ENCODE measurements at places on chromosomes 16 and 17. TPM values are rescaled to one million over a fixed set of nuclear protein-coding genes. Genes with fewer than 3 reads are reported as not detected.

The SKAP1 gene
- 28.8 TPM for total RNA-seq

- no peaks in the 10 kb centered on the region for H3K36me3 ChIP-seq
- H3K4me3 ChIP-seq, result no peak overlapping the region
- DNase-seq, result no peak
- H3K4me1 ChIP-seq, result no peaks in the 10 kb centered on the region
- H3K27me3 ChIP-seq, result no peaks in the 10 kb centered on the region
These were observed 35.0 kb upstream of the ASIC2 start for GRCh38 chr17:33328129-33328528.

The CNOT1 gene
- total RNA-seq, result 132 TPM

GRCh38 chr16:5066511-5066910 lies 755 bp upstream of the C16orf89 start:
- no peaks in the 10 kb centered on the region for H3K36me3 ChIP-seq
- DNase-seq, result no peak
- H3K27ac ChIP-seq, result no peak overlapping the region
- peaks cover 5% of the 10 kb centered on the region for H3K4me1 ChIP-seq

The MILR1 gene
- 8.8 TPM for total RNA-seq

The OTOP3 gene
- total RNA-seq, result under 0.01 TPM

GRCh38 chr16:80449392-80449791 lies 91.4 kb upstream of the DYNLRB2 start:
- no peak overlapping the region for H3K4me3 ChIP-seq
- H3K27me3 ChIP-seq, result no peaks in the 10 kb centered on the region
- H3K27ac ChIP-seq, result no peak overlapping the region

DNA sequence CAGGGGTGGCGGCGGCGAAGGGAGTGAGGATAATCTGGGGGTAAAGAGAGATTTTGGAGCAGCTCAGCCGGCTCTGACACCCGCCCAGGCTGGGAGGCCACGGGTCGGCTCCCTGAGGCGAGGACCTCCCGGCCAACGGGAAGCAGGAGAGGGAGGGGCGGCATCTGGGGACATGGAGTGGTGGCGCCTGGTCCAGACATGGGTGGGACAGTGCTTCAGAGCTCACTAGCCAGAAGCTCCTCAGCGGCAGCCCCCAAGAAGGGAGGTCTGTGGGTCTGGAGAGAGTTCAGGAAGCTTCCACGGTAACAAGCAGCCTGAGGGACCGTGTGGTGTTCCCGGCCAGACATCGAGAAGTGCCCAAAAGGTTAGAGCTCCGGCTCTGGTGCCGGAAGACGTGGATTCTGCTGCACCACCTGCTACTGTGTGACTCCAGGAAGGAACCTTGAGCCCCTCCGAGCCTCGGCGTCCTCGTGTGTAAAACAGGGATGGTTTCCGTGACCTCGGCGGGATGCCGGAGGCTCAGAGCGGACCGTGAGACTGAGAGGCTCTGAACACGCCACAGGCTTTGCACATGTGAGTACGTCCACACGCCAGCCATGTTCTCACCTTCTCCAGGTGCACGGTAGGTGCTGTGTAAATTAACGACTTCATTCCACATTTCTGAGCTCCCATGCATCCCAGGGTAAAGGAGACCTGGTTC lies 56.9 kb downstream of the TIMM22 start:
- no peaks in the 10 kb centered on the region for H3K27me3 ChIP-seq
- peaks cover 40% of the 10 kb centered on the region for H3K36me3 ChIP-seq
- H3K4me1 ChIP-seq, result peaks cover 2% of the 10 kb centered on the region
- no peak overlapping the region for H3K27ac ChIP-seq
- no peak for DNase-seq

DNA sequence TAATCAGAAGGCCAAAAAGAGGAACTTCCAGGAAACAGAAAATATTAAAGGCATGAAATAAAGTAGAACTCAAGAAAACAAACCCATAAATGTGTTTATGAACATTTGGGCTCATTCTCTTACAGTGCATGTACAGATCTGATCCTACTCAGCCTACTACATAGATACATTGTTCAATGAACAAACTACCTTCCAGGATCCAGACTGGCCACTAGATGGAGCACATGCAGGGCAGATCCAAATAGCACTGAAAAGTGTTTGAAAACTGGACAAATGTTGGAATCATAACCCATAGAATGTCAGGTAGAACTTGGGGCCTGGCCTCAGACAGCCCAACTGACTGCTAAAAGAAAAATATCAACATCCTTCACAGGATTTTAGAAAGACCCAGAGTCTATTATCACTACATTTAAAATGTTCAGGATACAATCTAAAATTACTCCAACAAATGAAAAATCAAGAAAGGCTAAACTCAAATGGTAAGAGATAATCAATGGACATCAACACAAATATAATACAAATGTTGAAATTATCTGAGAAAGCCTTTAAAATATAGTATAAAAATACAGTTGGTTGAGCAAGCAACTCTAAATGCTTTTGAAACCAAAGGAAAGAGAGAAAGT lies 122.4 kb upstream of the NUDT7 start:
- H3K27ac ChIP-seq, result no peak overlapping the region
- H3K36me3 ChIP-seq, result no peaks in the 10 kb centered on the region
- H3K27me3 ChIP-seq, result no peaks in the 10 kb centered on the region
- DNase-seq, result no peak
- H3K4me1 ChIP-seq, result no peaks in the 10 kb centered on the region

DNA sequence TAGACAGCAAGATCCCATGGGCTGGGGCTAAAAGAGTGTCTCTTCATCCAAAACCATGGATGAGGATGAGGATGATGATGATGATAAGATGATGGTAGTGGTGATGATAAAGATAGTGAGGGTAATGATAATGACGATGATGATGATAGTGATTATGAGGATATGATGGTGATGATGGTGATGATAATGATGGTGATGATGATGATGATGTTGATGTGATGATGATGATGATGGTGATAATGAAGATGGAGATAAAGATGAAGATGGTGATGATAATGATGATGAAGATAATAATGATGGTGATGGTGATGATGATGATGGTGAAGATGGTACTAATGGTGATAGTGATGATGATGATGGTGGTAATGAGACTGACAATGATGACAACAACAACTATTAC lies 299.5 kb downstream of the NPIPA8 start:
- H3K36me3 ChIP-seq, result no peaks in the 10 kb centered on the region
- DNase-seq, result no peak
- H3K27ac ChIP-seq, result no peak overlapping the region
- H3K27me3 ChIP-seq, result no peaks in the 10 kb centered on the region
- H3K4me3 ChIP-seq, result no peak overlapping the region

DNA sequence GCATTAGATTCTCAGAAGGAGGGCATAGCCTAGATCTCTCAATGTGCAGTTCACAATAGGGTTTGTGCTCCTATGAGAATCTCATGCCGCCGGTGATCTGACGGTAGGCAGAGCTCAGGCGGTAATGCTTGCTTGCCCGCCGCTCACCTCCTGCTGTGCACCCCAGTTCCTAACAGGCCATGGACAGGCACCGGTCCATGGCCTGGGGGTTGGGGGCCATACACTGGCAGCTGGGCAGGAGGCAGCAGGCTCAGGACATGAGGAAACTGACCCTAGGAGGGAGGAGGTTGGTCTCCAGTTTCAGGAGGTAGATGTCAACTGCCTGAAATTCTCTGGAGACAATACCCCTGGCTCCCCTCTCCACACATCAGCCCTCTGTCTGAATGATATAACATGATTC lies 245.0 kb upstream of the CACNG5 start:
- H3K4me1 ChIP-seq, result no peaks in the 10 kb centered on the region
- no peaks in the 10 kb centered on the region for H3K27me3 ChIP-seq
- no peaks in the 10 kb centered on the region for H3K36me3 ChIP-seq
- DNase-seq, result no peak
- H3K27ac ChIP-seq, result no peak overlapping the region
- no peak overlapping the region for H3K4me3 ChIP-seq

DNA sequence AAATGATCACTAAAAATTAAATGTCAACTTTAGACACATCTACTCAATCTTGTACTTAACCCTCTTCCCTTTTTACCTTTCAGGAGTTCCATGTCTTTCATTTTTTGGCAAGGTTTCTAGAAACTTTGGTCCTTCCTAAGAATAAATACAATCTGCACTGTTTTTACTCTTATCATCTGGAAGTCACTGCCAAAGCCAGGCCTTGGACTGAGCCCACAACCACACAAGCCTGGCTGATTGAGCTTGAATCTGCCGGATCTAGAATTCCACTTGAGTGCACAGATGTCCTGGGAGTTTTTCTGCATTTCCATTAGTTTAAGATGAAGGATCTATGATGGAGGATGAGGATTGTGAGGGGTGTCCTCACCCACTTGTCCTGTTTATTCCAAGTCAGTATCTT lies 126.1 kb downstream of the VPS53 start:
- H3K27me3 ChIP-seq, result no peaks in the 10 kb centered on the region
- H3K36me3 ChIP-seq, result peaks cover 3% of the 10 kb centered on the region
- H3K4me1 ChIP-seq, result no peaks in the 10 kb centered on the region
- no peak overlapping the region for H3K27ac ChIP-seq
- DNase-seq, result no peak

DNA sequence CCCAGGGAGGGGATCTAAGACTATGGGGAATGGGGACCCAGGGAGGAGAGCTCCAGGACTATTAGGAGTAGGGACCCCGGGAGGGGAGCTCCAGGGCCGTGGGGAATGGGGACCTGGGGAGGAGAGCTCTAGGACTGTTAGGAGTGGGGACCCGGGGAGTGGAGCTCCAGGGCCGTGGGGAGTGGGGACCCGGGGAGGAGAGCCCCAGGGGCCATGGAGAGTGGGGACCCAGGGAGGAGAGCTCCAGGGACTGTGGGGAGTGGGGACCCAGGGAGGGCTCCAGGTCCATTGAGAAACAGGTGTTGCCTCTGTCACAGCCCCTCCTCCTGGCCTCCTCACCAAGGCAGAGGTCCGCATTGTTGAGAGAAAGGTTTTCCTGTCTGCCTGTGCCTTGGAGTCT lies 16.0 kb downstream of the MPRIP start:
- H3K4me1 ChIP-seq, result peaks cover 16% of the 10 kb centered on the region
- H3K36me3 ChIP-seq, result peaks cover 21% of the 10 kb centered on the region
- H3K4me3 ChIP-seq, result no peak overlapping the region
- H3K27me3 ChIP-seq, result no peaks in the 10 kb centered on the region
- no peak for DNase-seq
- no peak overlapping the region for H3K27ac ChIP-seq

DNA sequence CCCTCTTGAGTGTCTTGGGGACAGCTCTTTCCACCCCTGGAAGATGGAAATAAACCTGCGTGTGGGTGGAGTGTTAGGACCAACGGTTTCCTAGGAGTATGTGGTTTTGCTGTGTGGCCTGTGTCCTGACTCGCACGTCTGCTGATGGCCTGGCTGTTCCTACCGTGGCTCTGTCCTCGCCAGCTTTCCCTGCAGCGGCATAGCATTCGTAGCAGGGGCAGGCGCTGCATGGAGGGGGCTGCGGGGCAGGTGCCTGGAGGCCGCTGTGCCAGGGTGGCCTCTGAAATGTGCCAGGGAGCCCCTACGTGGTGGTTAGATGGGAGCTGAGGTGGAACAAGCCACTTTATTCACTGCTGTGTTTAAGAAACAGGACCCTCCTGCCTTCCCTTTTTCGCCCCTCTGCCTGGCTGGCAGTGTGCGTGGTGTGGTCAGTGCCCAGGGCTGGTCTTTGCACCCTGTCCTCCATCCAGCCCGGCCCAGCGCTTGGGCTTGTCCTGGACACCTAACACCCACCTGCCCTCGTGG lies 10.6 kb downstream of the SLC16A3 start:
- DNase-seq, result no peak
- H3K27ac ChIP-seq, result no peak overlapping the region
- H3K4me3 ChIP-seq, result no peak overlapping the region
- peaks cover 16% of the 10 kb centered on the region for H3K4me1 ChIP-seq
- H3K36me3 ChIP-seq, result peaks cover 38% of the 10 kb centered on the region
- no peaks in the 10 kb centered on the region for H3K27me3 ChIP-seq

GRCh38 chr16:67184453-67184994 lies 761 bp upstream of the MATCAP1 start:
- H3K27me3 ChIP-seq, result peaks cover 18% of the 10 kb centered on the region
- H3K4me3 ChIP-seq, result peak overlapping the region; percentile 75

The TEFM gene
- 18.7 TPM for total RNA-seq

The GUCY2D gene
- 0.05 TPM for total RNA-seq

The MON1B gene
- total RNA-seq, result 7.9 TPM

The GABARAP gene
- total RNA-seq, result 245 TPM

DNA sequence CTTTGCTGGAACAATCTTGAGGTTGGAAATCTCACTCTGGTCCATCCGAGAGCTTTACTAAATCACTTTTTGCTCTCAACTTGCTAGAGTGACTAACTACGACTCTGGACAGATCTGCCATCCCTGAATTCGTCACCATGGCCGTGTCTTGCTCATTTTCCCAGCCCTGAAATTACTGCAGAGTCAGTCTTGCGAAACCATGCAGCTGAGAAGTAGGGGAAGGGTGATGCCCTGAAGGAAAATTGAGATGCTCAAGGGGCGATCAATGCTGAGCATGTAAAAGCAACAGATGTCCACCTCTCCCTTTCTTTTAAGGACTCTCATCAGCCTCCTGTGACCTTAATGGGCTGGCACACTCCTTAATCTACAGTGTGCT lies 18.8 kb downstream of the PCTP start:
- no peak for DNase-seq
- H3K27me3 ChIP-seq, result no peaks in the 10 kb centered on the region
- H3K4me1 ChIP-seq, result no peaks in the 10 kb centered on the region
- H3K36me3 ChIP-seq, result no peaks in the 10 kb centered on the region
- no peak overlapping the region for H3K27ac ChIP-seq

DNA sequence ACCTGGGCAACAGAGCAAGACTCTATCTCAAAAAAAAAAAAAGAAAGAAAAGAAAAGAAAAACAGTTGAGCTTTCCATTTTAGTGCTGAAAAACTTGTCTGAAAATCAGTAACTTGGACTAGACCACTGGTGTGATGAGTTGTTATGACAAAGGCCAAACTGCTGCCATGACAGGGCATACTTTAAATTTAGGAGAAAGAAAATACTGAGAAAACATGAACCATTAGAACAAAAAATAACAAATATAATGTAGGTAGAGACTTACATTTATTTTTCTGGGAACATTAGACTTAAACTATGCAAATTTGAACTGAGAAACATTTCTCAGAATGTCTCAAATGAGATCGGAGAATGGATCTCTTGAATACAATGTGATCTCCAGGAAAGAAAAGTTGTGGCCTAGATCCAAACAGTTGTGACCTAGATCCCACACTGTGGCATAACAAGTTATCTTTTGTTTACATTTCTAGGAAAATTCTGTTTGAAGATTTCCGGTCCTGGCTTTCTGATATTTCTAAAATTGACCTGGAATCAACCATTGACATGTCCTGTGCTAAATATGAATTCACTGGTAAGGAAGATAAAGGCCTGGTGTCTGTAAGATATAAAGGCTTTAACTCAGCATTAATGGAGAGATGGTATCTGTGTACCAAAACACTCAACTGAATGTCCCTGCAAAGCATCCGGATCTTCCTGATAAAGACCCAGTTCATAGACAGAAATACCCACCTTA lies 10.9 kb downstream of the OGFOD1 start:
- no peak overlapping the region for H3K4me3 ChIP-seq
- peaks cover 21% of the 10 kb centered on the region for H3K36me3 ChIP-seq
- H3K4me1 ChIP-seq, result no peaks in the 10 kb centered on the region
- H3K27ac ChIP-seq, result no peak overlapping the region
- H3K27me3 ChIP-seq, result no peaks in the 10 kb centered on the region

GRCh38 chr17:37744633-37744927 lies 279 bp downstream of the HNF1B start:
- H3K36me3 ChIP-seq, result no peaks in the 10 kb centered on the region
- no peak for DNase-seq
- no peak overlapping the region for H3K4me3 ChIP-seq
- H3K27me3 ChIP-seq, result peaks cover 99% of the 10 kb centered on the region

GRCh38 chr16:79592186-79592585 lies 8.4 kb downstream of the MAF start:
- H3K36me3 ChIP-seq, result no peaks in the 10 kb centered on the region
- DNase-seq, result no peak
- H3K4me3 ChIP-seq, result no peak overlapping the region
- H3K4me1 ChIP-seq, result peaks cover 2% of the 10 kb centered on the region
- peak overlapping the region; percentile 15 for H3K27ac ChIP-seq
- peaks cover 28% of the 10 kb centered on the region for H3K27me3 ChIP-seq

The NT5M gene
- 6.0 TPM for total RNA-seq

The KRTAP17-1 gene
- total RNA-seq, result 0.09 TPM

The RNF112 gene
- 0.14 TPM for total RNA-seq
